T47D (cell line): ENCODE measurements at places on chromosomes 7 and 10.
A peak's percentile ranks its signal among the peaks of the same experiment; 100 is the strongest.

GRCh38 chr10:90920986-90921666 lies at the start of gene ANKRD1:
ANKRD1 (minus strand) TSS chr10:90921087; CDS start chr10:90921027, 60 bp downstream.
- peak; percentile 78 for DNase-seq

DNA sequence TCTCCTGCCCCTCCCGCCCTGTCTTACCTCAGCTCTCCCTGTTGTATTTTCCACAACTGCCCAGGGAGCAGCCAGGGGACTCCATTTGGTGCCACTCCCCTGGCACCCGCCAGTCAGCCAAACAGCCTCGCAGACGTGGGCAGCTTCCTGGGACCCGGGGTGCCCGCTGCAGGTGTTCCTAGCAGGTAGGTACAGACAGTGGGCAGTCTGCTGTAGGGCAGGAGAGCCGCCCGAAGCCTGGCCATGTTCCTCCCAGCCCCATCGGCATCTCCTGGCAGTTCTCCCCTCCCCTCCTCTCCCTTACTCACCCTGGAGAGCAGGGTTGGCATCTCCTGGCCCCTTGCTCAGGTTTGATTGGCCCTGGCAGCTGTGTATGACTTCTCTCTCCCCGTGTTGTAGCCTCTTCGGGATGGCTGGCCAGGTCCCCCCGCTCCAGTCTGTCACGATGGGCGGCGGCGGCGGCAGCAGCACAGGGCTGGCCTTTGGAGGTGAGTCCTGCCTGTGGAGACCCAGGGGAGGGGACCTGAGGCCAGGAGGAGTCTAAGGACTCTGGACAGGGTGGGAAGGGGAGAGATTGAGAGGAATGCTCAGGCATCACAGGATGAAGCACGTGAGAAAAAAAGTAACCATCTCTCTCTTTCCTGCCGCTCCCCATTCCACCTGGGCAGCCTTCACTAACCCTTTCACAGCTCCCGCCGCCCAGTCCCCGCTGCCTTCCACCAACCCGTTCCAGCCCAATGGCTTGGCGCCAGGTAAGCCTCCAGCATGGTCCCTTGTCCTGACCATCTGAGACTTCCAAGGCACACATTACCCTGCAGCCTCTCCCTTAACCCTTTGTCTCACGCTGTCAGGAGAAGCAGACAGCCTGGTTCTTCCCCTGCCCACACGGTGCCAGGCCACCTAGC lies 11.3 kb downstream of the SAP25 start:
- DNase-seq = no peak

GRCh38 chr10:44471410-44471809 lies 86.5 kb upstream of the CXCL12 start:
- no peak for DNase-seq

GRCh38 chr7:70719125-70719524 lies 412.8 kb upstream of the GALNT17 start:
- peak; percentile 49 for DNase-seq

- DNase-seq = peak; percentile 48
Observed at GRCh38 chr10:103789771-103790201, 65.6 kb downstream of the SH3PXD2A start.

GRCh38 chr7:11557627-11558026 lies 274.4 kb downstream of the THSD7A start:
- no peak for DNase-seq

DNA sequence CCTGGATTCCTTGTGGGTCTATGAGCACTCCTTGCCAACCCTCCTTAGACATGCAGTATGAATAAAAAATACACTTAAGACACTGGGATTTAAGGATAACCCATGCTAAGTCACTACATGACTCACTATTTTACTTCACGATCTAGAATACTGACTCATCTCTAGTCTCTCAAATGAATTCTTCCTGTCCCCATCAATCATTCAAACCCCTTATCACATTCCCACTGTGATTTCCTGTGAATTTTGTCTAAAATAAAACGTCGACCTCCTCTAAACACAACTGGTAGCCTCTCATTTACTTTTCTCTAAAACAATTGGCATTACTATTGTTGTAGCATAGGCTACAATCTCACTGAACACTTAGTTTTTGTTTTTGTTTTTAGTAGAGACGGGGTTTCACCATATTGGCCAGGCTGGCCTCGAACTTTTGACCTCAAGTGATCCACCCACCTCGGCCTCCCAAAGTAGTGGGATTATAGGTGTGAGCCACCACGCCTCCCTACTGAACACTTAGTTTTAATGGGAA lies 3.9 kb upstream of the IQUB start:
- DNase-seq = no peak
